ENCODE measurements at places on chromosomes 1 and 21.

DNA sequence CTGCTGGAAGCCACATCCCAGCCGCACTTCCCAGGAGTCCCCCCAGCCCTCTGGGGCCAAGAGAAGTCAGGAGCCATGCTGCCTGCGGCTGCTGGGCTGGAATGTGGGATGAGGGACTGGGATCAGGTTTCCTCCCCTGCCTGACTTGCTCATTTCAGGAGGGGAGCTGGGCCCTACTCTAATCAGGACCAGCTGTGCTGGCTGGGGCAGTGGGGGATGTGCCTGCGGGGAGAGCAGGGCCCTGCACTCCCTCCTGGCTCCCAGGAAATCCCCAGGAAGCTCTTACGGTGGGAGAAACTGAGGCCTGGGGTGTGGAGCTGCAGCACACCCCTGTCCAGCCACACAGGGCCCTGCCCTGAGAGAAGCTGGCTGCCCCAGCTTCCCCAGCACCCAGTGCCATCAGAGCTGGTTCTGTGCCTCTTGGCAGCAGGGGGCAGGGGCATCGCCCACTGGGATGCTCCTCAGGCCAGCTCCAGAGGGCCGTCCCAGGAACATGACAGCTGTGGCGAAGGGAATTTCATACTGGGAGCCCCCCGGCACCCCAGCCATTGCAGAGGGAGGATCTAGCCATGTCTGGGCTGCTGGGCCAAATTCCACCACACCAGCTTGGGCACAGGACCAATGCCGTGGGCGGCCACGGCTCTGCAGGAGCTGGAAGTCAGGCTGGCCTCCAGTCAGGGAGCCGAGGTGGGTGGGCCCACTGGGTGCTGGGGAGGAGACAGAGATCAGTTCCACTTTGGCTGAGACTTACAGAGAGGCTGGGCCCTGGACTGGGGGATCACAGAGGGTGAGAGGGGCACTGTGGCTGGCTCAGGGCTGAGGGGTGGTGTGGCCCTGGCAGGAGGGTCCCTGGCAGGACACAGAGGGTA is 21.3 kb upstream of the PRSS38 start:
- DNase-seq, result peak; percentile 83

DNA sequence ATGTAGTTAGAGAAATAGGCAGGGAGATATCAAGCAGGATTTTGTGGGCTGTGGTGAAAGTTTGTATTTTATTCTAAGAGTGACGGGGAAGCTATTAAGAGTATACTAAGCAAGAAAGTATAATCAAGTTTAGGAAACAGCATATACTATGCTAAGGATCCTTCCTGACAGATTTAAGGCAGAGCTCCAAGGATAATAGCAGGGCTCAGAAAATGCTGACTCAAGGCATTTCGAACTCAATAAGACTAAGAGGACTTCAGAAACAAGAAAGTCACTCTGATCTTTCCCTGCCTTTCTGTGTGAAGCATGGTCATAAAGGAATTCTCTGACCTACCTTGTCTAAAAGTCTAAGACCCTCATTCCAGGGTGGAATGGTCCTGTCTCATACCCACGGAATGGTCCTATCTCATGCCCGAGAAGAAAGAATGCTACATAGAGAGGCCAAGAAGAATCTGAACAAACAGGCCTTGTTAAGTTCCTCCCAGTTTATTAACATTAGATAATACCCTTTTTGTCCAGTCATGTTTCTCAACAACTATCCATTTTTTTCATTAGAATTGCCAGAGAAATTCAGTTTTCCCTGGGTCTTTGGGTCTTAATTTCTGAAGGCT is 59.1 kb downstream of the HFM1 start:
- DNase-seq, result no peak

GRCh38 chr1:156656806-156657740 is 15.2 kb downstream of the BCAN start:
- no peak for DNase-seq

DNA sequence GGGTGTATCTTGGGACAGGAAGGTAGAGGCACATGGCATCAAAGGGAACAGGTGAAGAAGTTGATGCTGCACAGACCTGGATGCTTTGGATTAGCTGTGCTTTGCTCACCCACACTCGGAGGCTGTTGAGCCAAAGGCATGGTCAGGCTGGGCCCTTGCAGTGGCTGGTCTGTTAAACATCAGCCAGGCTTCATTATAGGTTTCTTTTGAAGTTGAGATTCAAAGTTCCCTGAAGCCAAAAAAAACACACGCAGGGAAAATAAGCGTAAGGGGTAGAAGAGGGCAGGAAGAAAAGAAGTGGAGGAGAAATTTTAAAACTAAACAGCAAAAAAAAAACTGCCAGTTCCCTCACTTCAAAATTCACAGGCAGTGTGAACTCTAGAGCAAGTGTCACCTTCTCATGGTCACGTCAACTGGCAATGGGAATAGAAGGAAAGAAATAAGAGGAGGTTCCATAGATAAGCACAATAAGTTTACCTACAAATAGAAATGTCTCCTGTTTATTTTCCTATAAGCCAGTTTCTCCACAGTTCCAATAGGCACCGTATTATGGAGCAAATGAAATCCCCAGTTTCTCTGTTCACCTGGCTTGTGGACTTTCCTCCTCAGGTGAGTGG is 139.5 kb downstream of the PAPPA2 start:
- no peak for DNase-seq

DNA sequence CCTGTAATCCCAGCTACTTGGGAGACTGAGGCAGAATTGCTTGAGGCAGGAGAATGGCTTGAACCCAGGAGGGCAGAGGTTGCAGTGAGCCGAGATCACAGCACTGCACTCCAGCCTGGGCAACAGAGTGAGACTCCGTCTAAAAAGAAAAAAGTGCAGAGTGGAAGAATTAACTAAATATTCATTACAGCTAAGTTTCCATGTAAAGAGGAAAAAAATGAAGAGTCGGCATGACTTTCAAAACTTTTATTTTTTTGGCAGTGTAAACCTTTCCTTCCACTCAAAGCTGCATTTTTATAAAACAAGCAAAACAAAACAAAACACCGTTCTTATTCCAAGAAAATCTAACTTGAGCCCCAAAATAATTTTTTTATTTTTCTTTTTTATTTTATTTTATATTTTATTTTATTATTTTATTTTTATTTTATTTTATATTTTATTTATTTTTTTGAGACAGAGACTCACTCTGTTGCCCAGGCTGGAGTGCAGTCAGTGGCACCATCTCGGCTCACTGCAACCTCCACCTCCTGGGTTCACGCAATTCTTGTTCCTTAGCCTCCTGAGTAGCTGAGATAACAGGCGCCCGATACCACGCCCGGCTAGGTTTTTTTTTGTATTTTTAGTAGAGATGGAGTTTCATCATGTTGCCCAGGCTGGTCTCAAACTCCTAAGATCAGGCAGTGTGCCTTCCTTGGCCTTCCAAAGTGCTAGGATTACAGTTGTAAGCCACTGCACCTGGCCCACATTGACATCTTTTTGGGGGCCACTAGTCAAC is 62.9 kb downstream of the PACC1 start:
- no peak for DNase-seq

GRCh38 chr1:162070094-162070748 is 730 bp downstream of the NOS1AP start:
- no peak for DNase-seq

GRCh38 chr1:76336931-76337371 is 262.4 kb downstream of the ST6GALNAC3 start:
- DNase-seq, result peak; percentile 93

DNA sequence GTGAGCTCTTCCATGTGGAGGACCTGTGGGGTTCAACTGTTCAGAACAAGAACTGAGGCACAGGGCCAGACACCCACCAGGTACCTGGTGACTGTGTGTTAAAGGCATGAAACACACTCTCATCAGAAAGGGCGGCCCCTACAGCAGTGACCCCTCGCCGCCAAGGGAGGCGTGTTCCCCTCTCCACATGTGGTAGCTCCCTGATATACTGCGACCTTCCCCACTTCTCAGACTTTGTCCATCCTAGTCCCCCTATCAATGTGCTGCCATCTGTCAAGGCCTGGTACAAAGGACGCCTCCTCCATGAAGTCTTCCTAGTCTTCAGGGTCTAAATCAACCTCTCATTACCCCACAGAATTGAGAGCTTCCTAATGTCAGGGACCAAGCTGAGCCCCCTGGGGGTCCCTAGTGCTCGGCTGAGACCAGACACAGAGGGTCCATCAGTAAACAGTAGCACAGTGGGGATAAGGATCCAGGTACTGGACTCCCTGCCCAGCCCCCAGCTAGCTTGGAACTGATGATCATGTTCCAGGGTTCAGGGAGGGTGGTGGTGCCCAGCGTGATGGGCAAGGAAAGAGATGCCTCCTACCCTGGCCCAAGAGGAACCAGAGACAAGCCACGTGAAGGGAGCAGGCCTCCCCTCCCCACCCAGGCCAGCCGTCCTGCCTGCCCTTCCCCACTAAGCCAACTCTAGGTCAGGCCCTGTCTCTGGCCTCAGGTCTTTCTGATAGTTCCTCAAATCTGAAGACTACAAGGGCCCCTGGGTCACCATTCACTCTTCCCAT is 10.3 kb downstream of the SDC3 start:
- DNase-seq, result no peak

DNA sequence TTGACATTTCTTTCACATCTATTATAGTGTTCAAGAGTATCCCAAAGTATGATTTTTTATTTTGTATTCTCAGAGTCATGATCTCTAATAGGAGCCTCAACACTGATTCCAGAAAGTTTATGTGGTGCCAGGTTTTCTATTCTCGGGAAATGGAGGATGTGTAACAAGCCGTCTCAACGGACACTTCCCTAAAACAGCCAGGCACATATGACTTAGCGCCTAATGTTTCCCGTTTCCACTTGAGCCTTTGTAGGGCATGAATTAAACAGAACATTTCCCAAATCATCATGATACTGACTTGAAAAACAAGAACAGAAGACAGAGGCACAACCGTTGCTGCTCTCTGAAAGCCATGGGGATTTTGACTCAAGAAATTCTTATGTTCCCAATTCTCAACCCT is 8.0 kb downstream of the CYYR1 start:
- no peak for DNase-seq

DNA sequence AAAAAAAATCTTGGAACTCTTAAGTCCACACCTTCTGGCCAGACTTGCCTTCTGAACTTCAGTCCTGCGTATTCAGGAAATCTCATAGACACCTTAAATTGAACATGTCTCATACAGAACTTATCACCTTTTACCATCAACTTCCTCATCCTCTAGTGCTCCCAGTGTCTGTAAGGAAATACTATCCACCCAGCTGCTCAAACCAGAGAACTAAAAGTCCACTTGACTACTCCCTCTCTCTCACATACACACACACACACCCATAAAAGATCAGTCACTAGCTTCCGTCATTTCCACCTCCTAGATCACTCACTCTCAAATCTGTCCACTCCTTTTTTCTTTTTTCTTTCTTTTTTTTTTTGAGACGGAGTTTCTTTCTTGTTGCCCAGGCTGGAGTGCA is 10.9 kb upstream of the CAP1 start:
- no peak for DNase-seq

DNA sequence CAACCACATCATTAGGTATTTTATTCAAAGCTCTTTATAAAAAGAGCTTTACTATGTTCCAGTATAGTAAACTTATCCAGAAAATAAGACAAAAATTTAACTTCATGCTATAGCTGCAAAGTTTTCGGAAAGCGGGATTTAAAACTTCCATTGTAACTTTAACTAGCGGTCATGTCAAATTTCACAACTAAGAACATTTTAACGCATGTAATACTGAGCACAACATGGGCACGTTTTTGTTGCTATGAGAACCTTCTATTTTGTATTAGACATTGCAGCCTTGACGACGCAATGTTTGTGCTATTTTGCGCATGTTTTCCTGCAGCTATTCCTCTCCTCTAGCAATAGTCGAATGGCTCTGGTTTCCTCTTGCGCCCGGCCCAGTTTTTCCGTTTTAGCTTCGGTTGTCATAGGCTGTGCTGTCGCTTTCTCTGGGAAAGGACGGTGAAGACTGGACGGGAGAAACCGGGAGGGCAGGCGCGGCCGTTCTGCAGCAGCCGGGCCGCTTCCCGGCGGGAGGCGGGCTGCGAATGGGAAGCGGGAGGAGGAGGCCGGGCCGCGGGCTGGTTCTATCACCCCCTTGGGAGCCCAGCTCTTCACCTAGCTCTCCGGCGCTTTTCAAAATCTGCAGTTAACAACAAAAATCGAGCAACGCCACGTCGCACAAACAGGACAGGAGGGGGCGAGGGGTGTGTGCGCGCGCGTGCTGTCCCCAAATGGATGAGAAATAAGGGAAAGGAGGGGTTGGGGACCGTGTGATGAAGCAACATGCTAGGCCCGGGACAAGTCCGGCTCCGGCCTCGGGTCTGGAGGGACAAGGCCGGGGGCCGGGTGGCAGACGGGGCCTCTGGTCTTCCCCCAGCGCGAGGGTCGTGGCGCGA is 105.3 kb upstream of the HNRNPU start:
- peak; percentile 80 for DNase-seq
